Activated T-helper 2 cell treated with anti-CD3 and anti-CD28 coated beads, Interferon-gamma antibody, Interleukin-2, Interleukin-4, amounts not matched to agents 10 μg/mL and 5 μg/mL and 100 μg/mL, durations not matched to agents 14 hours and 24 hours and 36 hours (primary cell): ENCODE measurements at places on chromosomes 2 and 18.

DNA sequence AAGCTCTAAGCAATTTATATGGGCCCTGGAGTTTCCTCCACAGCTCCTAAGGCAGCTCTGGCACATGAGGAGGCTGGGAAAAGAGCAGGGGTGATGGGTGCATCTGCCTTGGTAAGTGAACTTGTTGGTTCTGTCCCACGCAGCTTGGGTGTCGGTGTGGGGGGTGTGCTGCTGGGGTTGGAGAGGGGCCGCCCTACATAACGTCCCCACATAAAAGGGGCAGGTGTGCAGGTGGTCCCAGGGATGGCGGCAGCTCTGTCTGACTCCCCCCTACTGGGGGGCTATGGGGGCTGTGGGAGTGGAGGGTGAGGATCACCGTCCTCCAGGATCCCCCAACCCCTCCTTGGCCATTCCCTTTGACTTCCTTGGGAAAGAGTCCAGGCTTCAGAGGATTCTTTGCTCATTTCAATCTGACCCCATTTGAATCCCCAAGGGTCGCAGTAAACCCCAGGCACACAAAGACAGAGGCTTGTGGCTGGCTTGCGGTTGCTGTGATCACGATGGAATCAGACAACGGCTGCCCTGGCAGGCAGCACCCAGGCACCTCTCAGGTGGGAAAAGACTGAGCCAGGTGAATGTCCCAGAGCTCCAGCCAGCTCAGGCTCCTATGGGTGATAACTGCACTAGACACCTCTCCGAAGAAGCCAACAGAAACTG, 34.5 kb upstream of the CD8A start:
- no peak for DNase-seq

DNA sequence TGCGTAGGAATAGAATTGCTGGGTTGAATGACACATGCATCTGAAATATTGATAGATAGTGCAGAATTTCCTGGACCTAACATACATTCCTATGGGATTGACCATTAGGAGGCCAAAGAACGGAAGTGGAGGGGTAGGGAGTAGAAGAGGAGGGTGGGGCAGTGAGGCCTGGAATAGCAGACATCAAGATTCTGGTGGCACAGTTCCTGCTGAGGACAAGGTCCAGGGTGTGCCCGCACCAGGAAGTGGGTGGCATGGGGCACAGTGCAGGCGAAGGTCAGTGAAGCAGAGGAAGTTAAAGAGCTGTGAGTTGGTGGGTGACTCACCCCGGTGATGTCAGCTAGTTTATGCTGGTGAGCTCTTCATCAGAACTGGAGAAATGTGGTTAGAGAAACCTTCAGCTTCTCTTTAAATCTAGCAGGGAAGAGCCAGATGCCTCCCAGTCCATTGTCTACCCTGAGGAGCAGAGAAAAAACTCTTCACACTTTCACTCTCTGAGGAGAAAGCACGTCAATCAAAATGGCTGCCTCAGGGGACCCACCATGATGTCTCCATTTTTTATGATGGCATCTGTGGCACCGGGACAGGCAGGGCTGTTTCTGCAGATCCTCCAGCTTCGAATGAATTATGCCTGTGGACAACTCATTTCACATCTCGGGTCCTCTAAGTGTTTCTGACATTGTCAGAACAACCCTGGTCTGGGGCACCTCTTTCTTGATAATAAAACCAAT, 55.9 kb upstream of the CTLA4 start:
- DNase-seq, result peak; percentile 55

- DNase-seq, result no peak
Measured at GRCh38 chr18:11251891-11252270, 102.5 kb upstream of the PIEZO2 start.

DNA sequence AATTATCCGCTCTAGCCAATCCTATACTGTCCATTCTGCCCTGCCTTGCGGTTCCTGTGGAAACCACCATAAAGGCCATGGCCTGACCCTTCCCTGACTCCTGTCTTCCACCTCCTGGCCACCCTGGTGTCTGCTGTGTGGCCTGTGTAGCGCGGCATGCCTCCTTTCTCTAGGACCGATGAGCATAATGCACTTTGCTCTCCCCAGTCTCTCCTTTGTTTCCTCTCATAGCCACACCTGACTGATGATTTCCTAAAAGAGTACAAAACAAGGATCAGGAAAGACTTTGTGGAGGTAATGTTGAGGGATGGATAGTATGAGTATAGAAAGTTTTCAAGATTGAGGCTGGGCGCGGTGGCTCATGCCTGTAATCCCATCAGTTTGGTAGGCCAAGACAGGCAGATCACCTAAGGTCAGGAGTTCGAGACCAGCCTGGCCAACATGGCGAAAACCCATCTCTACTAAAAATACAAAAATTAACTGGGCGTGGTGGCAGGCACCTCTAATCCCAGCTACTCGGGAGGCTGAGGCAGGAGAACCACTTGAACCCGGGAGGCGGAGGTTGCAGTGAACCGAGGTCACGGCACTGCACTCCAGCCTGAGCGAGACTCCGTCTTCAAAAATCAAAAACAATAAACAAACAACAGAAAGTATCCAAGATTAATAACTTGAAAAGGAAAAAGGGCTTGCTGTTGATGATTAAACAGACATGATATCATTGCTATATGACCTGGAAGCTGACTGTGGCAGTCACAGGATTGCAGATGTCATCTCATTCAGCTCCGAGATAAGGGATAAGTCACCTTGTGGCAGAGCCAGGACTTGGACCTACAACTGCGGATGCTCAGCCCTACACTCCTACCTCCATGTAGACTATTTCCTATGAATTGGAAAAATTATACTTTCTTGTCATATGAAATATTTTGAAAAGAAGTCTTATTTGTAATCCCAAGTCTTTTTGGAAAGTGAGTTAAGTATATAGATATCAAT, 16.6 kb downstream of the SOWAHC start:
- no peak for DNase-seq

GRCh38 chr18:3264362-3264761, 2.4 kb downstream of the MYL12B start:
- DNase-seq, result no peak

DNA sequence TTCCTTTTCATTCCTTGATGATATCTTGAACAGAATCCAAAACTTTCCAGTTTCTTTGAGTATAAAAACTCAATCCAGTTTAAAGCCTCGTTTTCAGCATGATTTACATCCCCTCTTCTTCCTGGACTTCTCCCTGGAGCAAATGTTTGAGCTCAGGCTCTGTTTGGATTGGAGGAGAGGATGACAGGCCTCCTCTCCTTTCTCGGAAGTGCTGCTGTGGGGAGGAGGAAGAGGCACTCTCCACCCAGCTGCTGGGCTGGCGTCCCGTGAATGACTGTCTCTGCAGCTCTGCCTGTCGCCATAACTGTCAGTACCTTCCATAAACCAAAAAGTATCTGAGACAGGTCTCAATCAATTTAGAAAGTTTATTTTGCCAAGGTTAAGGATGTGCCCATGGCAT, 238.2 kb upstream of the AGAP1 start:
- DNase-seq, result no peak

DNA sequence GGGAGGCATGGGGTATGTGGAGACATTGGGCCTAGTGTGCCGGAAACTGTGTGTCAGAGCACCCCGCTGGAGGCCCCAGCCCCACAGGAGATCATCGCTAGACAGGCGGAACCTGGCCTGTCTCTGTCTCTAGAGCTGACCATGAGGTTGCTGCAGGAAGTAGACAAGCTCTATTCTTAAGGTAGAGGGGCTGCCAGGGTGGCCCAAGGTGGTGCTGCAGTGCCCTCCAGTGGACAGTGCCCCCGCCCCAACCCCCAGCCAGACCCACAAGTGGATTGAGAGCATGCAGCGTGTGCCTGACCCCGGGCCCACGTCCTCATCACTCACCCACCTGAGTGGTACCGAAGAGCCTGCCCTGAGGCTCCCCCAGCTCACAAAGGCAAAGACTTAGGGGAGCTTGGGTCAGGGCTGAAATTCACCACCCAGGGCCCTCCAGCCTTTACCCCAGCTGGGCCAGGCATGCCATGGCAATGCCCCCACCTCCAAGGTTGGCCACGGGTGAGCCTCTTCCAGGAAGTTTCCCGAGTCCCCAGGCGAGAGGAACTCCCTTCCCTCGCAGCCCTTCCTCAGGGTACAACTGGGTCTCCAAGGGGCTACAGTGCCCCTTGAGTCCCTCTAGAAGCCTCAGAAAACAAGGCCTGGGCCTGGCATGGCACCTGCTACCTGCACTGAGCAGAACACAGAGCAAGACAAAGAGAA, 155.0 kb downstream of the TTC32 start:
- DNase-seq, result no peak

- no peak for DNase-seq
Measured at GRCh38 chr2:206086716-206087350, 859 bp upstream of the INO80D start.

GRCh38 chr2:203893401-203893800, 25.8 kb downstream of the CTLA4 start:
- no peak for DNase-seq

DNA sequence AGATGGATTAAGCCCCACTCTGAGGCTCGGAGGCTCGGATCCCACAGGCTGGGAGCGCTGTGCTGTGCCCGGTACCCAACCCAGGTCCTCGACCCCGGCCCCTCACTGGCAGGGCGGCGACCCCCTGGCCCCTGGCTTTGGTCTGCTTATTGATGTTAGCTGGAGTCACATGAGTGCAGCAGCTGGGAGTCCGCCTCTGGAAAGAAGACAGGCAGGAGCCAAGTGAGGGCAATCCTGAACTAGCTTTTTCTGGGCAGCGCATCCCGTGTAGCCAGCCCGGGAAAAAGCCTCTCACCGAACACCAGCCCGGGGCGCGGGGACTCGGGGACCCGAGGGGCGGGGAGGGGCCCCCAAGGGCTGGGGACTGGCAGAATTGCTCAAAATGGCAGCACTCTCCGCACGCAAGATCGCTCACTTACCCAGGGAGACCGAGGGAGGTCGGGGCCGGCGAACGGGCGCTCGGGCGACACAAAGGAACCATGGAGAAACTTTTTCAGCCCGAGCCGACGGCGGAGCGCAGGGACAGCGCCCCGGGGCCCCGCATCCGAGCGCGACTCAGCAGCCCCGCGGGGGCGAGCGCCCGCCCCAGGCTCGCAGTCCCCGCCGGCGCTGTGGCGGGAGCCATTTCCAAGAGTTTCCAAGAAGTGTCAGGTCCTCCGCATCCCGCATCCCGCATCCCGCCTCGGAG, 567 bp downstream of the TMEM200C start:
- no peak for DNase-seq

- no peak for DNase-seq
Measured at GRCh38 chr2:168849610-168850009, 40.6 kb downstream of the SPC25 start.

DNA sequence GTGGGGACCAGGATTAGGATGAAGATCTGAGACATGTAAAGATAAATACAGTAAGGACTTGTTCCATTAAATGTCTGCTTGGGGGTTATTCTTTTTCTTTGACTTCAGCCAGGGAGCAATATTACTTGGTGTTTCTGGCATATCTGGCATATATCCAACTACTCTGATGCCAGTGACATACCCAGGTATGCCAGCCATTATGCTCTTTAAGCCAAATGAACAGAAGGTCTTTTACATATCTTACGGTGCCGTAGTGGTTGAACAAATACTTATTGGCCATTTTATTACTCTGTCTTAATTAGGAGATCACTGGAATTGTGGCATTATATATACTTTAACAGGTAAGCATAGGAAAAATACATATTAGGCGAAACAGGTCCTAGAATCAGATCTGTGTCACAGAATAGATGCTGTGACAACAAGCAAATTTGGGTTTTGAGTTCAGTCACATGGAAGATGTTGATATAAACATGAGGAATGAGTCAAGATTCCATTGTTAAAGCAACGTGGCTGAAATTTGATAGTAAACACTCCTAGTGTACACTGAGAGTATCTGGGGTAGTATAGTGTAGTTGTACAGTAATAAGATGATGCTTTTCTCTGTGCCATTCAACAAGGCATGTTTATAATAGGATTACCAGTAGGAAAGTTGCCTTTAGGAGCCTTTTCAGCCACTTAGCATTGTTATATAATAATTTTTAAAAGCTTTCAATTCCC, 62.6 kb downstream of the KCTD18 start:
- DNase-seq, result no peak

DNA sequence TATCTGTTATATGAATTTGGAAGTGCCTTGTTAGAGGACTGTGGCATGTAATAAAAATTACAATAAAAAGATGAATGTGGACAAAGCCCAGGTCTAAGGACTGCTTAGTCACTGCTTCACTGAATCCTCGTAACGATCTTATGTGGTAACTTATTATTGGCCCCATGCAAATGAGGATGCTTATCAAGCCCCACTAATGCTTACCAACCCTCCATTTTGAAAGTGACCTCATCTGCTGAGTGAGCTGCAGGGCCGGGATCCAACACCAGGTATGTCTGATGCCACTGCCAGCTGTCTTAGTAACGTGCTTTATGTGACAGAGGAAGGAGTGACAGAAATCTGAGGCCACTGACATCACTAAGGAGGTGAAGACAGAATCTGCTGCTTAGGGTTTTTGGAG, 65.3 kb upstream of the CCDC85A start:
- DNase-seq, result no peak

GRCh38 chr2:96927405-96928171, 57.7 kb upstream of the SEMA4C start:
- DNase-seq, result no peak

GRCh38 chr2:128801576-128801975, 482.9 kb upstream of the HS6ST1 start:
- no peak for DNase-seq

GRCh38 chr2:111022633-111023032, 98.1 kb upstream of the BCL2L11 start:
- DNase-seq, result no peak

DNA sequence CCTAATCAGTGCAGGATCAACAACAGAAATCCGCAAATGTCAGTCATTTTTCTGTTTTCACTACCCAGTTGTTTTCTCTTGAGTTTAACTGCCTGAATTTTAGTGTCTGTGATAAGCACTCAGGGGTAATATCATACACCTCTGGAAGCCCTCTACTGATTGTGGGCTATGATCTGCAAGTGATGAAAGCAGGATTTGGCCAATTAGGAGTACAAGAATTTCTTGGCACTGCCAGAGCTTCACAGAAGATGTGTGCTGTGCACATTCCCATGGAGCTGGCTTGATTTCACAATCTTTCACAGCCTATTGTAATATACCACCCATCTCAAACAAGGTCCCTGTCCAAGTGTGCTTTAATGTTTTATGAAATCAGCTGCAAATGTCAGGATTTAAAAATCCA, 27.3 kb upstream of the TDRD15 start:
- DNase-seq, result no peak

DNA sequence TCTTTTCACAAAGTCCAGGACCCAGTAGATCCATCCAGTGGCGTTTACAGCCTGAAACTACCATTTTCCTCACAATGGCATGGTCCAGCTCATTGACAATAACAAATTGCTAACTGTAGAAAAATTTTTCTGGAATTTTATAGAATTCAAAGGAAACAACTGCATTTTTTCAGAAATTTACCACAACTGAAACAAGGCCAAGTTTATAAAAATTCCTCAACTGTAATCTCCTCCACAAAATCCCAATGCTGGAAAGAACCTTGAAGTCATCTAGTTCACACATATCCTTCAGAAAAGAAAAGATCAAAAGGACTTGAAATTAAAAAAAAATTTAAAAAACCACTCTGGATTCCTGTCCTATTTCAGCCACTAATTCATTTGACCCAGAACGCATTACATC, 226.0 kb upstream of the CTAGE1 start:
- no peak for DNase-seq

GRCh38 chr2:47422560-47422959, 19.6 kb downstream of the MSH2 start:
- no peak for DNase-seq
